Right cardiac atrium (tissue), 5 donors: ENCODE measurements at places on chromosomes 7 and 10. TPM values are rescaled to one million over a fixed set of nuclear protein-coding genes. Genes with fewer than 3 reads are reported as not detected.

GRCh38 chr10:7170626-7171322, 240.1 kb downstream of the SFMBT2 start:
- DNase-seq = no peak

Gene GRID2IP
- not detected for total RNA-seq

- no peak for DNase-seq
Observed at GRCh38 chr10:49273626-49274025, 25.3 kb upstream of the C10orf71 start.

DNA sequence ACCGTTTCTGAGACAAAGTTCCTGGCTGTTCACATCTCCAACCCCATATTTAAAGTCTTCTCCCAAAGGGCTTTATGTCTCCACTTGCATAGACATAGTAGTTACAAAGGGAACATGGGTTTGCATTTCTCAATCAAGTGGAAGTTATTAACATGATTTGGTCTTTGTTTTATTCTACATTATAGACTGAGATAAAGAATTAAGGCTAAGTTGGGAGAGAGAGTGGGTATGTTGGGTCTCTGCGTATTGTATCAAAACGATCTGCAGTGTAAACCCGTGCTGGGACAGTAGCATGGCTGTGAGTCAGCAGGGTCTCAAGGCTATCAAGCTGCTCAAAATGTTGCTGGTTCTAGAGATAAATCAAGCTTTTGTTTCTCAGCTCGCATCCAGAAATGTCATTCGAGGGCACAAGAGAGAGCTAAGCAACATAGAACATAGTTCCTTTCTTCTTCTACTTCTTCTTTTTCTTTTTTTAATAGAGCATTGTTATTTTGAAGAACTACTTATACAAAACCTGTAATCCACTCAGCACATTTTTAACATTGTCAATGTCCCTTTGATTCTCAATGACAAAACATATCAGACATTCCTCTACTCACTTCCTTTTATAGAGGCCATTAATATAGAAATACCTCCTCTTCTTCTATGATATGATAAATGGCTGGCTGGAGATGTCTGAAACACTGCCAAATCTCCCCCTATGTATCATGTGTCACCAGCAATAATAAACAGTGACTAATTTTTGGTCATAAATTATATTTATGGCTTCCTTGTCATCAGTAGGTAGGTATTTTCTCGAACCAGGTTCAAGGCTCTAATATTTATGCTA, 34.5 kb upstream of the RHOBTB1 start:
- no peak for DNase-seq

DNA sequence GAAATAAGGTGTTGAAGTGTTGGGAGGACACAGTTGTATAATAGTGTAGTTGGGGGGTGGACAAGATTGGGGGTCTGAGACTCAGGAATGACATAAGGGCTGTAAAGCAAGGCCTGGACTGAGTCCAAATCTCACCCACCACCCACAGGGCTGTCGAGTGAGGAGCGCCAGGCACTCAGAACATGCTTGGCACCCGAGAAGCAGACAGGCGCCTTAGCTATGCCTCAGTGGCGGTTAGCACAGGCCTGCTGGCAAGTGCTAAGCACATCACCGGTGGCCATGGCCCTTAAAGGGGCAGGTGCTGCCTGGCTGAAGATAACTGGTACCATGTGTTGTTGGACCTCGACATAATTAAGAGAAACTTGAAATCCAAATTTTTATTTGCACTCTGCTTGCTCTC, 90.7 kb downstream of the COL13A1 start:
- no peak for DNase-seq

Gene TRPV5
- not detected for total RNA-seq

DNA sequence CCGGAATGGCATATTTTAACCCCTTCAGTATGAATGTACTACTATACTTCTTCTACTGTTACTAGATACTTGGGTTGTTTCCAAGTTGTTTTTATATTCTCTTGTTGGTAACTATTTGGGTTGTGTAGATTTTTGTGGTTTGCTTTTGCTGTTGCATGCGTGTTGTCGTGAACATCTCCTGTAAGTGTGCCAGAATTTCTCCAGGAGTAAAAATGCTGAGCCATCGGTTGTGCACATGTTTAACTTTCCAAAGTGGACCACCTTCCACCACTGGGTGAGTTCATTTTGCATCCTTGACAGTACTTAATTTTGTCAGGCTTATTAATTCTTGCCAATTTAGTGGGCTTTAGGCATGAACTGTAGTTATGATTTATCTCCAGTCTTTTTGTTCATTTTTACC, 47.9 kb downstream of the CSGALNACT2 start:
- DNase-seq = no peak

GRCh38 chr10:114043532-114044246, at the start of gene ADRB1:
Gene ADRB1 (plus strand): TSS chr10:114043866. CDS start chr10:114044133, 267 bp downstream.
- DNase-seq = peak; percentile 98

Gene NXPH1
- not detected for total RNA-seq

Gene TEX36
- total RNA-seq = not detected

DNA sequence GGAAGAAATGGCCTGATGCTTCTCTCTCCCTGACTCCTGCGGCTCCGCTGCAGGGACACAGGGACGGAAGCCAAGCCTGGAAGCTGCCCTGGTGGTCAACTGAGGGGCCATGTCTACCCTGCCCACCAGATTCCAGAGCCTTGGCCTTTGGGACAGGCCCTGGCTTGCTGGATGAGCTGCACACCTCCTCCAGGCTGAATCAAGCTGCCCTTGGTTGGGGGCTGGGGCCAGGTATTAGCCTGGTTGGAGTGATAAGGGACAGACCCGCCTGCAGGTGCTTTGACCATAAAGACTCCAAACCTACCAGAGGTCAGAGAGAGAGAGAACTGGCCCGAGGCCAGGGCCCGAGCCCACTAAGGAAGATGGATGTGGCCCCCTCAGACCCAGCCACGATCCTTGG, 30.1 kb downstream of the CRHR2 start:
- DNase-seq = no peak

GRCh38 chr10:89889606-89890005, 188.2 kb downstream of the KIF20B start:
- DNase-seq = no peak

Gene NEUROD6
- total RNA-seq = not detected

DNA sequence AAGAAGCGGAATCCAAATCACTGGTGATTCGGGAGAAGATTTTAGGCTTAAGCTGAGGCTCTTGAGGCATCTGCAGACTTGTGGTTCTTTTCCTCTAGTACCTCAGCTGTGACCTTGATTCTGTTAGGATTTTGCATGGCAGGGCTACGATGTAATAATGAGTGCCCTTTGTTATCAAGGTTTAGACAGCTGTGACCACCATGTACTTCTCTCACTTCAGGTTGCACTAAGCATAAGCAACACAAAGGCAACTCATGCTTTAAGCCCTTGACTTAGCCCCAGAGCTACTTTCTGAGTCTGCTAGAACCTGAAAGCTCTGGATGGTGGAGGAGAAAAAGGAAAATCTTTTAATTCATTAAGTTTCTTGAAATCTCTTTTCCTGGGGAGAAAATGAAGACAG, 1052.3 kb upstream of the PHF14 start:
- no peak for DNase-seq

GRCh38 chr10:125980521-125981035, 84.2 kb downstream of the FANK1 start:
- no peak for DNase-seq

GRCh38 chr10:107058331-107058730, 106.2 kb downstream of the SORCS1 start:
- DNase-seq = no peak

Gene NME8
- not detected for total RNA-seq

DNA sequence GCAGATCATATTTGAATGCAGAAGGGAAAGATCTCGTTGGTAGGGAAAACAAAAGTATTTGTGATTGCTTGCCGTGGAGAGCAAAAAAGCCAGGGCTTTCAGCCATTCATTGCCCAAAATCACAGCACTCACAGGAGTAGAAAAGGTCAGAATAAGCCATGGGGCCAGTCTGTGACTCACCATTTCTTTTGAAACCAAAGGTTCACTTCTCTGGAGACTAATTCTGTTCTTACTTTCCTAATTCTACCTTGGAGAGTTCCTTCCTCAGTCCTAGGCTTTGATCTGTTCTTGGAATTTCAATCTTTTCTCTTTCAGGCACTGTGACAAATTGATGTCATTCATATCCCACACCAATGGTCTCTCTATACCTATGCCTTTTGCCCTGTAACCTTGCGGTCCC, 54.1 kb upstream of the FAM180A start:
- no peak for DNase-seq

GRCh38 chr7:25048444-25048834, 68.5 kb upstream of the OSBPL3 start:
- DNase-seq = no peak

DNA sequence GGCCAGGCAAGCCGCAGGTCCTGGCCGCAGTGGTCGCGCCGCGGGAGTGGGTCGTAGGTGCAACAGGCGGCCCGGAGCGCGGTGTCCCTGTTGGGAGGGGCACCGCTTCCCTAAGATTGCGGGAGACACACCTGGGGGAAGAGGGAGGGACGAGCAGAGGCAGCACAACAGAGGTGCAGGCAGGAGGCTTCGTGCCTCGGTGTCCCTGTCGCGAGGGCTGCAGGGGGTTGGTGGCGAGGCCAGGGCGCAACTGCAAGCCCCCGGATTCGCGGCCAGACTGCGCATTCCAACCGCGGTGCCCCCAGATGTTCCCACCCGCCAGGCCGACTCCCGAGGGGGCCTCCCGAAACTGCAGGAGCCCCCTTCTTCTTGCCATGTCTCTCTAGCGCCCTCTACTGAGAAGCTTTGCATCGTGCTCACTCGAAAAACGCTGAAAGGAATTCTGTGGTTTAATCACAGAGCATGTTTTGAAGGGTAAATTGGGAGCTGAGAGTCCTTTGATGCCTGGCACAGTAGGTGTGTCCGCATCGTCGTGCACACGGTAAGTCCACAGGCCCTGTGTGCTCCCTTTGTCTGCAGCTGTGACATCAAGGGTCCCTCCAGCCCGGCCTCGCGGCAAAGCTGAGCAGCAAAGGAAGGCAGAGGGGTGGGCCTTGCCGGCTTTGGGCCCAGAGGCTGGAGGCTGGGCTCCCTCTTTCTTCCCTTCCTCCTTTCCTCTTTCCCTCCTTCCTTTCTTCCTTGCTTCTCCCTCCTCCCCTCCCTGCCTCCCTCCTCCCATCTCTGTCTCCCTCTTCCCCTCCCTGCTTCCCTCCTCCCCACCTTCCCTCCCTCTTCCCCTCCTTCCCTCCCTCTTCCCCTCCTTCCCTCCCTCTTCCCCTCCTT, 6.2 kb upstream of the MBL2 start:
- DNase-seq = no peak

Gene SH2D4B
- total RNA-seq = not detected

GRCh38 chr10:99913831-99914235, 95.9 kb downstream of the DNMBP start:
- DNase-seq = no peak

- no peak for DNase-seq
Observed at GRCh38 chr7:75738604-75738974, at the start of gene HIP1. Gene HIP1 (minus strand): TSS chr7:75738941. CDS start chr7:75738920, 21 bp downstream.

GRCh38 chr10:94180576-94180975, 182.2 kb downstream of the NOC3L start:
- no peak for DNase-seq

GRCh38 chr10:21505711-21506278, 19.7 kb downstream of the SKIDA1 start:
- DNase-seq = no peak

DNA sequence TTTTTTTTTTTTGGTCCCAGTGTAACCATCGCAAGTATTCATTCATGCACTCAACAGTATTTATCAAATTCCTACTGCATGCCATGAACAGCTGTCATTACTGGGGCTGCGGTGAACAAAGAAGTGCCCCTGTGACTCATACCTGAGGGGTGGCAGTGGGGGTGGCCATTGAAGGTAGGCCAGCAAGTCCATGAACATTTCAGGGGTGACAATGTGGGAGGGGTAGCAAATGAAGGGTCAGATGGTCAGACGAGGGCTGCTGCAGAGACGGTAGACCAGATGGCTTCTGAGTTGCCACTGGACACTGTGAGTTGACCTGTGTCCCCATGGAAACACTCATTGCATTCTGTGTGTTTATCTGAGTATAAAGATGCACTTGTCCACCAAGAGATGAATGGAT, 92.5 kb upstream of the PITRM1 start:
- no peak for DNase-seq

DNA sequence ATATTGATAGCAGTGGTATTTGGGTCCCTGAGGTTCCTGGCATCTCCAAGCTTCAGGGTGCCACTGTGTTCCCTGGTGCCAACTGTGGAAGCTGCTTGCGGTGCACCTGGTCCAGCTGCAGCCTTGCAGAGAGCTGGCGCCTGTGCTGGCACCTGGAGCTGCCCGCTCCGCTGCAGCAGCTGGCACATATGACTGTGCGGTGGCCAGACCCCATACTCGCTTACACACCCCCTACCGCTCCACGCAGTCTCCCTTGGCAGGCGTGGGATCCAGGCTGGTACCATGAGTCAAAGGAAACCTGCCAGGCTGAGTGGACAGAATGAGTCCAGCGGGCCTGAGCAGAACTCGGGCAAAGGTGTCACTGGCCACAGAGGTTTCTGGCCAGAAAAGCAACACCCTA, 89.9 kb upstream of the JAZF1 start:
- DNase-seq = no peak

- DNase-seq = no peak
Observed at GRCh38 chr10:119849031-119849789, 23.4 kb downstream of the MCMBP start.

- no peak for DNase-seq
Observed at GRCh38 chr7:6130007-6130587, 98.9 kb downstream of the ANKRD61 start.

- DNase-seq = no peak
Observed at GRCh38 chr10:126315494-126316177, 72.6 kb downstream of the ADAM12 start.

GRCh38 chr7:30789334-30789711, 18.1 kb downstream of the MINDY4 start:
- no peak for DNase-seq

GRCh38 chr10:102354451-102354850, 41.1 kb upstream of the NFKB2 start:
- no peak for DNase-seq

Gene GPR37
- total RNA-seq = not detected

Gene CPA1
- not detected for total RNA-seq

GRCh38 chr7:45161842-45162241, 4.3 kb downstream of the RAMP3 start:
- peak; percentile 16 for DNase-seq

Gene PHYHIPL
- 0.29 TPM for total RNA-seq

DNA sequence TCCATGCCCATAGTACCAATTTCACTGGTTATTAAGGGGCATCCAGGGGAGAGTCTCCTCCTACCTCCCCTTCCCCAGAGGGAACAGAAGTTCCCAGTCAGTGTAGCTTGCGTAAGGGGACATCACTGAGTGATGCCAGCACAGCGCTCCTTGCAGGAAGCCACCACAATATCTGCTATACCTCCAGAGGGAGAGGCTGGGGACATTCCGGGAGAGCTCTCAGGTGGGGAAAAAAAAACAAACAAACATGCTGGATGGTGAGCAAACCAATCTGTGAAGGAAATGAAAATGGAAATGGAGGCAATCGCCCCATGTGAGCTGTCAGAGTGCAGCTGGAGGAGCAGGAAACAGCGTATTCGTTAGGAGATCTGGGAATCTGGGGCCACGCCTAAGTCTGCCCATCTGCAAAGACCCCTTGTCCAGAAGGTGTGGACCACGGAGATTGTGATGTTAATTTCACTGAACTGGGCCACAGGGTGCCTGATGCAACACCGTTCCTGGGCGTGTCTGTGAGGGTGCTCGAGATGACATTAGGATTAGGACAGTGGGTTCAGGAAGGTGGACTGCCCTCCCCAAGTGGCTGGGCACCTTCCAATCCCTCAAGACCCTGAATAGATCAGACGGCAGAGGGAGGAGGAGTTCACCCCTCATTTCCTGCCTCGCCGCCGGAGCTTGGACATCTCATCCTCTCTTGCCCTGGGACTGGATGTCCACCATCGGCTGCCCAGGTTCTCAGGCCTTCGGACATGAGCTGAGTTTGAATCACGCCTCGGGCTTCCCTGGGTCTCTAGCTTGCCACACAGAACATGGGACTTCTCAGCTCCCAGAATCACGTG, 30.5 kb downstream of the GNA12 start:
- no peak for DNase-seq
